ENCODE measurements at places on chromosomes 3 and 15.

GRCh38 chr3:150308037-150308319, 100.1 kb upstream of the TSC22D2 start:
- DNase-seq, result no peak

GRCh38 chr3:71240034-71240433, 343.5 kb downstream of the FOXP1 start:
- no peak for DNase-seq

GRCh38 chr15:90087454-90088154, 14.7 kb downstream of the IDH2 start:
- DNase-seq, result no peak

DNA sequence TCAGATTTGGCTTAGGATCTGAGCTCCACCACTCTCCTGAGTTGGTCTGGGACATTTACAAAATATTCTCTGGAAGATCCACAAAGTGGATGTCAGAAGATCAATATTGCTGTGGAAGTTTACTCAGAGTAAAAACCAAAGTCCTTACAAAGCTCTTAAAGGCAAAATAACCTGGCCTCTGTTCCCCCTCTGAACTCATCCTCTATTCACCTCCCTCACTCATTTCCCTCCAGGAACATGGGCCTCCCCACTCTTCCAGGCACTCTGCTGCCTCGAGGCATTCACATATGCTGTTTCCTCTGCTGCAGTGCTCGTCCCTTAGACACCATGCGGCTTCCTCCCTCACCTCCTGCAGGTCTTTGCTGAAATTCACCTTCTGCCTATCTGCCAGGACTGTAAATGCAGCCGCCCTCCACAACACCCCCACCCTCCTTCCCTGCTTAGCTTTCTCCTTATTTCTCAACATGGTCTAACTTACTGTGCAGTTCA, 19.1 kb upstream of the CCDC174 start:
- DNase-seq, result no peak

GRCh38 chr3:170564664-170565063, 21.2 kb downstream of the SLC7A14 start:
- DNase-seq, result no peak

DNA sequence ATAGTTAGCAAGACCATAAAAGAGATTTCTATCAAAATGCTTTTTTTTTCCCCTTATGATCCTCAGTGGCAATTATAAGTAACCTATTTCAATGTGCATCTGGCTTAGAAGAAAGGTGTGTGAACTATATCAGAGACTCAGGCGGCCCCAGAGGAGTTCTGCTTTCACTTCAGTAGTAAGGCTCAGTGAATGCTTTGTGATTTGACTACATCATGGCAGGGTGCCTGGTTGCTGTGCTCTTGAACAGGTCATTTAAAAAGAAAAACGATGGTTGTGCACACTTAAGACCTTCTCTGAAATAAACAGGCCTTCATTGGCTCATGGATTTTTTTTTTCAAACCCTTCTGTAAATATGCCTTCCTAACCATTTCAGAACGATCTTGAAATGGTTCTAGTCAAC, 400.4 kb upstream of the RARB start:
- DNase-seq, result no peak

DNA sequence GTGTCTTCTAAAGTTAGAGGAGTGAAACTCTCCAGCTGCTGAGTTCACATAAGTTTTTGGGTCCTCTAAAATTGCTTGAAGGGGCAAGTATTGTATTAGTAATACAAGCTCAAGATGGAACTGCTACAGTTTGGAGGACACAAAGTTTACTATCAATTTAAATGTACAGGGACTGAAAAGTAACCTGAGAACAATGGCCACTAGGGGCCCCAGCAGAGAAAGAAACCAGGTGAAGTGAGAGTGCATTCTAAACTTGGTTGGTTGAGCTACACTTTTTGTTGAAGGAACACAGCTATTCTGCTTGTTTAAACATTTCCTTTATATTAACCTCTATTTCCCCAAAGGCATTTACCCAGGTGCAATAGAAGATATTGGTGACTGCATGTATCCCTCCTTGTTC, 755.5 kb downstream of the GBE1 start:
- no peak for DNase-seq
